ENCODE measurements at places on chromosomes 3 and 15.
A peak's percentile ranks its signal among the peaks of the same experiment; 100 is the strongest.

- DNase-seq: no peak
These were observed 9.2 kb downstream of the PLSCR4 start for GRCh38 chr3:146241523-146242240.

DNA sequence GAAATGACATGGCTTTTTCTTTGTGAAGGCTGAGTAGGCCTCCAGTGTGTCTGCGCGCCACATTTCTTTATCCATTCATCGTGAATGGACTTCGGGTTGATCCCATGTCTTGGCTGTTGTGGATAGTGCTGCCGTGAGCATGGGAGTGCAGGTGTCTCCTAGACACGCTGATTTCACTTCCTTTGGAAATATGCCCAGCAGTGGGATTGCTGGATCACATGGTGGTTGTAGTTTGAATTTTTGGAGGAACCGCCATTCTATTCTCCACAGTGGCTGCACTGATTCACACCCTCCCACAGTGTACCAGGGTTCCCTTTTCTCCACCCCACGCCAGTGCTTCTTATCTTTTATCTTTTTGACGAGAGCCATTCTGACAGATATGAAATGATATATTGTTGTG is 171.7 kb downstream of the NSMCE3 start:
- DNase-seq: no peak

DNA sequence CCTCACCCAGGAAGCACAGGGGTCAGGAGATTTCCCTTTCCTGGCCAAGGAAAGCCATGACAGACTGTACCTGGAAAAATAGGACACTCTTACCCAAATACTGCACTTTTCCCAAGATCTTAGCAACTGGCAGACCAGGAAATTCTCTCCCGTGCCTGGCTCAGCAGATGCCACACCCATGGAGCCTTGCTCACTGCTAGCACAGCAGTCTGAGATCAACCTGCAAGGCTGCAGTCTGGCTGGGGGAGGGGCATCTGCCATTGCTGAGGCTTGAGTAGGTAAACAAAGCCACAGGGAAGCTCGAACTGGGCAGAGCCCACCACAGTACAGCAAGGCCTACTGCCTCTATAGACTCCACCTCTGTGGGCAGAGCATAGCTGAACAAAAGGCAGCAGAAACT is 567.3 kb upstream of the LMCD1 start:
- no peak for DNase-seq

DNA sequence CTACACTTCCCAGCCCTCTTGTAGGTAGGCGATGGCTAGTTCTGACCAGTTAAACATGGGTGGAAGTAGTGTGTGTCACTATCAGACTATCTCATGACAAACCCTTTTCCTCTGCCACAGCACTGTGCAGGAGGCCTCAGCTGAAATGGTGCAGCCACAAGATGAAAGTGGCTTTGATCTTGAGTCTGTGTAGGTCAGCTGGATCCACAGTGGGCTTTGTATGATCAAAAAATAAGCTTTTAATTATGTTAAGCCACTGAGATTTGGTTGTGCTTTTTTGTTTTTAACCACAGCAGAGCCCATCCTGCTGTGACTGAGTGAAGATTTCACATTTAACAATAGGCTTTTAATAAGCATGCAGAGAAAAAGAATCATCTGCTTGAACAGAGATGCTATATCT is 19.7 kb downstream of the RCN2 start:
- peak; percentile 11 for DNase-seq

DNA sequence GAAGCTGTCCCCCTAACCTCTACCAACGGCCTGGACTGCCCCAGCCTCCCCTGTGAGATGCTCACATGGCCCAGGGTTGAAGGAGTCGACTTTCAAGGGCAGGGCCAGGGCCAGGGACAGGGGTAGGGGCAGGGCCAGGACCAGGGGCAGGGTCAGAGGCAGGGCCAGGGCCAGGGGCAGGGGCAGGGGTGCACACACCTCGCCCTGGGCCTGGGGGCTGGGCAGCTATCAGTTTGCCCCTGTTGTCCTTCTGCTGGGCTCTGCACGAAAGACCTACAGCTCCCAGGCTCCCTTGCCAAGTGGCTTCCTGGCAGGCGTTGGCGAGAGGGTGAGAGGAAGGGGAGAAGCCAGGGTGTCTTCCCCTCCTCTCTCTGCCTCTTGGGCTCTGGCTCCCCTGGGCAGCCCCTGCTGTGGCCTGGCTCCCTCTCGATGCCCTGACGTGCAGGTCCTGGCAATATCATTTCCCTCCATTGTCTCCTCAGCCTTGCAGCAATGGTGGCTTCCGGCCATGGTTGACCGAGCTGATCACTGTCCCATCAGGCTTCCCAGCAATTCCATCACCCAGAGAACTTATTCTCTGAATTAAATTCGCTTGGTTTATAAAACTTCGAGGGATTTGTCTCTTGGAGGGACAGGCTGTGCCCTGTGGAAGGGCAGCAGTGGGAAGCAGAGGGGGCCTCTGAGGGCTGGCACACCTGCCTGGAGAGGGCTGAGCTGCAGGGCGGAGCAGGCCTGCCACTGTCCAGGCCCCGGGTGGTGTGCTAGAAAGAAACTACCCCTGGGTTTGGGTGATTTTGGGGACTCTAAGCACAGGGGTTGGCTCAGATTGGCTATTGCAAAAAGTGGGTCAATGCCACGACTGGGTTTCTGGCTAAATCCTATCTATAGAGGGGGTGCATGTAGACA is 13.9 kb downstream of the PRR23E start:
- DNase-seq: no peak

DNA sequence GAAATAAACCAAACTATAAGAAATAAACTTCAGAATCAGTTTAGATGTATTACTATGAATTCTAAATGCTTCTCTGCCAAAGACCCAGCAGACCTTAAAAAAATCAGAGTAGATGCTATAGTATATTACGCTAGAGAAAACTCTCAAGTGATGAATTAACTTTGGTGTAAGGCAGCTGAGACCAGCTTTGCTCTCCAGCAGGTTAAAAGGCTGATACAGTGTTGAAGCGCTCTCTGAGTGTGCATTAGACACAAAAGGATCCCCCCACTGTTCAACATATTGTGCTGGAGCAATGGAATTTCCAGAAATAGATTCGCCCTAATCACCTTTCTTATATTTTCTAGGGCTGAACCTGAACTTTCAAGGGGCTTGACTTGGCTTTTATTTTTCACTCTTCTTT is 190.0 kb downstream of the EFHB start:
- no peak for DNase-seq

DNA sequence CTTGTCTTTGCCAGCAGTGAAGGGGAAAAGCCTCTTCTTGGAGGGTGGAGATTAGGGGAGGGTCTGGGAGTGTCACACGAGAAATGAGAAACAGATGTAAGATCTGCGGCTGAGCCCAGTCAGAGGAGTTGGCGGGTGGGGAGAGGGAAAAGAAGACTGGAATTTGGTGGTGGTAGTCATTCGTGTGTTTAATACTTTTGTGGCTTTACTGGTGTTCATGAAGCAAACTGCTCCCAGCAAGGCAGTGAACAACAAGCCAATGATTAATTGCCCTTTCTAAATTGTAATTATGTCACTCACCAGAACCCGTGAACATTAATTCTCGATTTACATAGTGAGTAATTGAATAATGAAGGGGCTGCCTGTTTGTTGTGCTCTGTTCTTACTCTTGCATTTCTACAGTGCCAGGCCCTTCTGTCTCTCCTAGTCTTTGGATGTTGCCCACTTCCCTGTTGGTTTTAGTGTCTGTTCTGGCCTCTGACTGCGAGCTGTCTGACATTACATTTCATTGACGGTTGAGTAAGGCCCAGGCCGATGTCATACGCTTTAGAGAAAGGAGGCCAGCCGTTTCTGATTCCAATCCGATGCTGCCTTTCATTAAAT is 78.0 kb downstream of the CHCHD6 start:
- no peak for DNase-seq

GRCh38 chr3:15630646-15631350 is 29.3 kb downstream of the BTD start:
- peak; percentile 18 for DNase-seq

- DNase-seq: no peak
These were observed 72.6 kb upstream of the ZBED2 start for GRCh38 chr3:111667621-111668239.

DNA sequence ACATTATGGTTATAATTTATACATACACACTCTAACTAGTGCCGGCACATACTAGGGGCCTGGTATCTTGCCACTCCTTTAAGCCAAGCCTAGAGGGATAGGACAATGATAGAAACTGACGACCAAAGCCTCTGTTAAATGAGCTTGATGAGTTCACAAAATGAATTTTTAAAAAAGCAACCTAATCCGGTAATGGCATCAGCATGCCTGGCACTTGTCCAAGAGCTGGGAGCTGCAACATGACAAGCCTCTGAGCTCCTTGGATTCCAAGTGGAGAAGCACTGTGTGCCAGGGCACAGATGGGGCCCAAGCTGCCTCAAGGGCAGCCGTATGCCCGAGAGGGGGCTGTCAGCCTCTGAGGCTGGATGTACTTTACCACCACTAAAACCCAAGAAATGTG is 9.7 kb downstream of the ETV5 start:
- DNase-seq: peak; percentile 58

All from anterior cingulate cortex (tissue), 58 donors.